ENCODE measurements at places on chromosomes 3 and 15.
A peak's percentile ranks its signal among the peaks of the same experiment; 100 is the strongest.

GRCh38 chr3:155391551-155391958 lies 98.1 kb upstream of the STRIT1 start:
- no peak for DNase-seq

DNA sequence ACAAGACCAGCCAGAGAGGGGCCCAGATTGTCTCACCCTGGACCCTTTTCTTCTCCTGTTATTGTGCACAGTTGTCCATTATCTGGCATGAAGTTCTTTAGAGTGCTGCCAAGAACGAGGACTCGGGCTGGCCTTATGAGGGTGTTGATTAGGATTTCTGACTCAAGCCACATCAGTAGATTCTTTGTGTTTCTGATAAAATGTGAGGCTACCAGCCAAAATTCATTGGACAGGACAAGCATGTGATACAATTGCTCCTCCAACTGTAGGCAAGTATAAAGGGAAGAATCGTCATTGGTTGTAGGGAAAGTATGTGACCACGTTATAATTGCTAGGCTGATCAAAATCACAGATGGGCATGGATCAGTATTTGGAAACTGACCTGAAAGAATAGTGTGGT lies 99.2 kb upstream of the TMC3 start:
- DNase-seq: no peak

GRCh38 chr3:189233225-189233858 lies 61.6 kb downstream of the TPRG1 start:
- peak; percentile 67 for DNase-seq

- no peak for DNase-seq
Observed at GRCh38 chr3:131711114-131711768, 208.5 kb upstream of the MRPL3 start.

DNA sequence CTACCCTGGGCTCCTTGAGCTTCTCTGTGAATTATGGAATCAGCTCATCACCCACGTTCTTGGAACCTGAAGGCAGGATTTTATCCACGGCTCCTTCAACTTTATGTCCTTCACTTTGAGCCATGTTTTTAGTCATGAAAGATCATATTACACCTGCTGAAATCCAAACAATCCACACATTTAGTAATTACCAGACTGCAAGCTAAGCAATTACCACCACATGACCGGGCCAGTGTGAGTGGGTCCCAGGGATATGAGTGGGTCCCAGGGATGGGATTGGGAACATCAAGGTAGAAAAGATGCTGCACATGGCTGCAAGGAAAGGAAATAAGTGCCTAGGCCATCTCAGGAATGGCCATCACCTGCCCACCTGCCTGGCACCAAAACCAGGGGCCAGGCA lies 140.3 kb upstream of the IQSEC1 start:
- no peak for DNase-seq

- no peak for DNase-seq
Observed at GRCh38 chr15:39682366-39682765, 100.3 kb downstream of the FSIP1 start.

- DNase-seq: no peak
Observed at GRCh38 chr3:66496746-66497145, 4.1 kb downstream of the LRIG1 start.

DNA sequence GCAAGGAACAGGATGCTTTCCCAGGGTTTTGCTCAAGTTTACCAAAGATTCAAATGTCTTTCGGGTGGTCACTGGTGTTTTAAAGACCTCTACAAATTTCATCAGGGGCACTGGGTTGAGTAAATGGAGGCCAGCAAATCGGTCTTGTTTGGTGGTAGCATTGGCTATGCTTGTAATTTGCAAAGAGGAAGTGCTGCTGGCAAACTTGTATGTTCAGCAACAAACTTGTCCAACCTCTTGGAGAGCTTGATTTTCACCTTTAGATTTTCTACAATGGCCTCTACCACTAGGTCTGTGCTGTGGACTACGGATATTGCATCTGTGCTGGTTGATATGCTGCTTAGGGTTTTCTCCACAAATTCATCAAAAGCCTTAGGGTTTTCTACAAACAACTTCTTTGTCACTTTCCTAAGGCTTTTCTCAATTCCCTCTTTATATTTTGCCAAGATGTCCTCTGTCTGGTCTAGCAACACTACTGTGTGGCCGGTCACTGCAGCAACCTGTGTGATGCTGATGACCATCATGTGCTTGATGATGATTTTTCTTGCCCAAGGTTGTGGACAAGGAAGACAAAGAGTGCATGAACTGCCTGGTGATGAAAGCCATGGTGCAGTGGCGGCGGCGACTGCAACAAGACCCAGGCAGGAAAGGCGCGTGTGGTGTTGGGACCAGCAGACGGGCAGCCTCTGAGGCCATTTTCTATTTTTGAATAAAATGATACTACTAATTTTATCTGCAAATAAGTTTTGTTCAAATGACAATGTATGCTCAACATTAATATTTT lies 50.8 kb downstream of the RFX7 start:
- DNase-seq: no peak

- no peak for DNase-seq
Observed at GRCh38 chr3:151199554-151200438, 3.2 kb downstream of the GPR171 start.

DNA sequence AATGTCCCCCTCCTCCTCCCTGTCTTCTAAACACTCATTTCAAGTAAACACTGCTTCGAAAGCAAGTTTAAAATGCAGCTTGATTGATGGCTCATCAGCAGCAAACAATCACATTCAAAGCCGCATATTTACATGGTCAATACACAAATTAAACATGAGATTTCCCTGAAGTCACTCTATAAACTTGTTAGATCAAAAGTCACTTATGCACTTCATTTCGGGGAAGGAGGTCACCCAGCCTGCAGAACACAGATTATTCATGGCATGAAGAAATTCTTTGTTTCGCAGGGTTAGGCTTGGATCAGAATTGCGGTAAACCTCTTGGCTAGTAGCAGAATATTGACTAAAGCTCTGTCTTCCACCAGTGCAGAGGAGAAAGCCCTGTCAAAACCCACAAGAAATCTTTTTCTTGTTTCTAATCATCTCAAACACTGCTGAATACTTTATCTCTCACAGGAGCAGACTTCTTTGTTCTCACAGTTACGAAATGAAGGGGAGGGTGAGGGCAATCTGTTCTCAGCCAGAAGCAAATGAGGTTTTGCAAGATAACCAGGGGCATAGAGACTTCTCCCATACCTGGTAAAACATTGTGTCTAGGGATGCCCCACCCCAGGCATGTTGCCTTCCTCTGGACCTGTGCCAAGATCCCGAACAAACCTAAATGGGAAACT lies 133.3 kb upstream of the CHL1 start:
- DNase-seq: no peak

DNA sequence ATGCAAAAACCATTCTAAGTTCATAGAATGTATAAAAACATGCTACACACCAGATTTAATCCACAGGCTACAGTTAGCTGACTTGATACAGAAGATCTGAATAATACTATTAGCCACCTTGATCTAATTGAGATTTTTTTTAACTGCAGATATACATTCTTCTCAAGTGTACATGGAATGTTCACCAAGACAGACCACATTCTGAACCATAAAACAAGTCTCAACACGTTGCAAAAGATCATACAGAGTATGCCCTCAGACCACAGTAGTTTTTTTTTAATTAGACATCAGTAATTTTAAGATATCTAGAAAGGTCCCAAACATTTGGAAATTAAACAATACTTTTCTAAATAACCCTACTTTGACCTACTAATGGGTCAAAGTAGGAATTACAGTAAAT lies 83.3 kb downstream of the FGF7 start:
- no peak for DNase-seq

DNA sequence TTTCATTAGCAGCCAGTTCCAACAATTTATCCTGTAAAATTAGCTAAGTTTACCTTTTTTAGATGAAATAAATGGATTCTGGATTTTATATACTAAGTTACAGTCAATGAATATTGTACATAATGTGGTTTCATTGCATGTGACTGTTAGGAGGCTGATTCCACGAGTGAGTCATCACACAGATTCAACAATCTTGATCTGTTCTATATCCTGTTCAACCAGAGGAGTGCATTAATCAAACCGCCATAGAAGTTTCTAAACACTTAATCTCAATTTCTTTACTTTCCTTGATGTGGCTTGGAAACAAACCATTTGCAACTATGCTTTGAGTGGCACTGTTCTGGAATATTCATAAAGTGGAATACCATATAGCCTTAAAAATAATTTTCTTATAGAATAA lies 15.3 kb downstream of the DNAJC13 start:
- no peak for DNase-seq

GRCh38 chr15:90212221-90213098 lies 11.3 kb downstream of the SEMA4B start:
- DNase-seq: no peak

DNA sequence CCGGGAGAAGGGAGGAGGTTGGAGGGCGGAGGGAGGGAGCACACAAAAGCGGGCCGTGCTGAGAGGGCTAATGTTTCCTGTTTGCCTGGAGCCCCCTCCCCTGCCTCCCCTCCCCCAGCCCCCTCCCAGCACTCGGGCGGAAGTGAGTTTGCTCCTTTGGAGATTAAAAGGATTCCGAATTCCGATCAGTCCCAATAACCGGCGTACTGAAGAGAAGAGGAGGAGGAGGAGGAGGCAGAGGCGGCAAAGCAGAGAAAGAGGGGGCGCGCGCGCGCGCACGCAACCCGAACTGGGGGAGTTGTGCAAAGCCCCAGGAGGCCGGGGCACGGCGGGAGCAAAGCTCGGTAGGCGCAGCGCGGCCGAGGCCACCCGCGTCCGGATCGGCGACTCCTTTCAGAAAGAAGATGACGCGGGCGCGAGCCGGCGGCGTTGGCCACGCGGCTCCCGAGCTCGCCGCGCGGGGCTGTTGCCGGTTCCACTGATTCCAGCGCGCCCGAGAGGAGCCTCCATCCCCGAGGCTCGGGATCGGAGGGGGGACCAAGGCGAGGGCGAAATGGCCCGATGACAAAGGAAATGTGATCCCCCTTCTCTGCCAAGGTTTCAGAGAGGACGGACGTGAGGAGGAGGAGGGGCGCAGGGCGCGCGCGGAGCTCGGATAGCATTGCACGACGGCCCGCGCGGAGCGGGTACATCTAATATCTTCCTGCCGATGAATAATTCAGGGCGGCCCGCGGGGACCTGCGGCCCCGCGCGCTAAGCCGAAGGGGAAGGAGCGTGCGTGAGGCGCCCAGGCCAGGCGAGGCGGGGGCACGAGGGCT lies 1.1 kb upstream of the TRIM71 start:
- DNase-seq: no peak

GRCh38 chr15:73683777-73684580 lies at the start of gene CD276:
TSS of gene CD276 (plus strand) at chr15:73684383. CDS start at chr15:73699640, 15,257 bp downstream.
- DNase-seq: peak; percentile 92

DNA sequence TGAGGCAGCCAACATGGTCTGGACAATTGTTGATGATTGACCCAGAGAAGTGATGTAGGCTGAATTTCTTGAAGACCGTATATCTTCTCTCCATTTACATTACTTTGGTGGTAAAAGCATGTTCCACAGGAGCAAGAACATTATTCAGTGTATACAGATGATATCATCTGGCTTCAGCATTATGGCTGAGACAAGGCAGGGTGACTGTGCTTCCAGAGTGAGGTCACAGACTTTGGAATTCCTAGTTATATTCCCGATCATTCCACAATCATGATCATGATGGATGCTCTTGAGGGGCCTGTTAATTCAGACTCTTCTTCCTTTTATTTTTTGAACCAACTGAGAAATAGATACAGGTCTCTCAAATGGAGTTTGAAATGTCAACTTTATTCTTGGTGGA lies 19.0 kb downstream of the PLS1 start:
- no peak for DNase-seq

DNA sequence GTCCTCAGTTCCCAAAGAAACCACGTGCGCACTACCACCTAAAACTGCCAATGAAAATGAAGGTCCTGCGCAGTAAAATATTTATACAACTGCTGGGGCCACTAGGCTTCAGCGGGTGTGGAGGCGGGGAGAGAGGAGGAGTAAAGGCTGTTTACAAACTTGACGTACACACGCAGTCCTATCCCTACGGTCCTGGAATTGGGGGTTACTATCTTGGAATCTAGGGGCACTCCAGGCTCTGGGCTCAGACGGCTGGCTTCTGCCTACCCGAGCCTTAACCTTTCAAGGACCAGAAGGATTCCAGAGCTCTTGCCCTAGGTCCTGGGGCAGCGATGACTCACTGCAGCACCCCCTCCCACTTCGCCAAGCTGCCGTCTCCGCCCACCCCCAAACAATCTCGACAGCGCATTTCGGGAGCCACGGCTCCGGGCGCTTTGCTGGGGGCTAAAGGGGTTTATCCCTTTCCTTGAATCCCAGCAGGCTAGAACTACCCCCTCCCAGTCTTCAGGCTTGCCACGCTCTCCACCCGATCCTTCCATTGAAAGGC lies 3.0 kb downstream of the ADAMTS9 start:
- DNase-seq: peak; percentile 68

DNA sequence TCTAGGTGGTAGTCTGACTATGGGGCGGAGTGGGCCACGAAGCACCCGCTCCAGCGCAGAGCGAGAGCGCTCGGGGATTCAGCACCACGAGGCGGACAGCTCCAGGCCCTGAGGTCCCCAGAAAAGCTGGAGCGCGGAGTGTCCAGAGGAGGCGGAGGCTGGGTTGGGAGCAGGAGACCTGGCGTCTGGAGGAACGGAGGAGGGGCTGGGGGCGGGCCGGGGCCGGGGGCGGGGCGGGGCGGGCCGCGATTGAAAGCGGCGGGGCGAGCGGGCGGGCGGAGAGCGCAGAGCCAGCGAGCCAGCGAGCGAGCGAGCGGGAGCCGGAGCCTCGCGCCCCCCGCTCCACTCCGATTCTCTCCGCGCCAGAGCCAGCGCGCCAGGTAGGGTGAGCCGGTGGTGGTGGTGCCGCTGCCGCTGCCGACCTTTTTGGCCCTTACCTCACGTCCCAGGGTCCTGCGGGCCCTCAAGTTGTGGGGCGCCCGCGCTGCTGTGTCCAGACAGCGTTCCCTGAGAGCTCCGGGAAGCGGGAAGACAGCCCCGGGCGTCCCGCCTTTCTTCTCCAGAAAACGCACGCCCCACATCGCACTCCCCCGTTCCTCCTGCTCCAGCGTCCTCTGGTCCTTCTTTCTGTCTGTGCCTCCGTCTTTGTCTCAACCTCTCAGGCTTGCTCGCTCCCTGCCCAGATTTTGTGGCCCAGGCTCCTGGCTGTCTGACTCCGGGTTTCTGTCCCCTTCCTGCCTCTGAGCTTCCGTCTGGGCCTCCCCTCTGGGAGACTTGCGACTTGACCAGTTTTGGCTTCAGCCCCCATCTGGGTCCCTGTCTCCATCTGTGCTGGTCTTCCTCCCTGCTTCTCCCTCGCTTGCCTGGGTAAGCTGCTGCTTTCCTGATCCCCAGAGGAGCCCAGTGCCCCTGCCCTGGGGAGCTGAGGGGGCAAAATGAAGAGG lies at the start of gene GRM2:
Gene GRM2 (plus strand): TSS at position 281 of the 944 bp plus-strand sequence. CDS start 1,916 bp downstream, outside the sequence.
- peak; percentile 87 for DNase-seq
